WTC11 (cell line): ENCODE measurements at places on chromosomes 6 and 20.

DNA sequence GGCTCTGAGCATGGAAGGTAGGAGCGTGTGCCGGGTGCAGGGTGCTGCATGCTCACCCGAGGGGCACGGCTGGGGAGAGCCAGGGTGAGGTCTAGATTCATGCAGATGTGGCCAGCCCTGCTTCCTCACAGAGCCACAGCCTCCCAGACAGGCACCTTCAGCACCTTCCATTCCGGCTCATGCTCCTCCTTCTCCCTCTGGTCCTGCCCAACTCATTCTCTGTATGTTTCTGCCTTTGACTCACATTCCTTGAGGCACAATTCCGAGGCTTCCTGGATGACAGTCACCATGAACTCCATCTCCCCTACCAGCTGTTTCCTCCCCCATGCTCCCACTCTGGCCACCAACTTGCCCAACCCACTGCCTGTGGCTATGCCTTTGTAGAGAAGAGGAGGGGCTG is 35.4 kb downstream of the DACT2 start:
- DNase-seq: no peak
- H3K27me3 ChIP-seq: no peaks in the 10 kb centered on the region; the same call in 1 of the 2 replicates
- H3K36me3 ChIP-seq: no peaks in the 10 kb centered on the region
- H3K27ac ChIP-seq: no peak overlapping the region
- no peaks in the 10 kb centered on the region for H3K4me1 ChIP-seq

GRCh38 chr20:58497076-58497641 is 18.0 kb downstream of the APCDD1L start:
- DNase-seq: no peak
- H3K27me3 ChIP-seq: peaks cover 7% of the 10 kb centered on the region
- H3K4me3 ChIP-seq: no peak overlapping the region
- peaks cover 4% of the 10 kb centered on the region for H3K36me3 ChIP-seq
- H3K4me1 ChIP-seq: no peaks in the 10 kb centered on the region
- H3K27ac ChIP-seq: no peak overlapping the region; the same call in 1 of the 2 replicates

GRCh38 chr6:125919618-125920017 is 37.0 kb upstream of the HINT3 start:
- H3K27me3 ChIP-seq: no peaks in the 10 kb centered on the region
- no peak overlapping the region for H3K4me3 ChIP-seq
- H3K27ac ChIP-seq: no peak overlapping the region
- H3K4me1 ChIP-seq: peaks cover 24% of the 10 kb centered on the region

DNA sequence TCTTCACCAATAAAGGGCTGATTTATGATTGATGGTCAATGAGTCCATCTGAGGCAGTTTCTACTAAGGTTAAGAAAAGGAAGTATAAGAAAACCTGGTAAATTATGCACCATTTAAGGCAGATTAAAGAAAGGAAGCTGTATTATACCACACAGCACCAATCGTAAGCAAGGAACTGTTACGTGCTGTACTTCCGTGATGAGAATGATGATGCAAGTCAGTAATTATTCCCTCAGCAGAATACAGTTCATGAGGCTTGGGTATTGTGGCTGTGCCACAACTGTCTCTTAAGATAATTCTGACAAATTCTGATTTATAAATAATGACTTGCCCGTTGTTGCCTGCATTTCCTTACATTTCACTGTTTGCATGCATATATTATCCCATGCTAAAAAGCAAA is 699.0 kb downstream of the HDGFL1 start:
- H3K36me3 ChIP-seq: no peaks in the 10 kb centered on the region
- H3K4me3 ChIP-seq: no peak overlapping the region
- H3K27me3 ChIP-seq: no peaks in the 10 kb centered on the region

GRCh38 chr6:163667372-163668060 is 253.0 kb downstream of the QKI start:
- no peaks in the 10 kb centered on the region for H3K36me3 ChIP-seq
- H3K27ac ChIP-seq: no peak overlapping the region
- no peaks in the 10 kb centered on the region for H3K27me3 ChIP-seq

DNA sequence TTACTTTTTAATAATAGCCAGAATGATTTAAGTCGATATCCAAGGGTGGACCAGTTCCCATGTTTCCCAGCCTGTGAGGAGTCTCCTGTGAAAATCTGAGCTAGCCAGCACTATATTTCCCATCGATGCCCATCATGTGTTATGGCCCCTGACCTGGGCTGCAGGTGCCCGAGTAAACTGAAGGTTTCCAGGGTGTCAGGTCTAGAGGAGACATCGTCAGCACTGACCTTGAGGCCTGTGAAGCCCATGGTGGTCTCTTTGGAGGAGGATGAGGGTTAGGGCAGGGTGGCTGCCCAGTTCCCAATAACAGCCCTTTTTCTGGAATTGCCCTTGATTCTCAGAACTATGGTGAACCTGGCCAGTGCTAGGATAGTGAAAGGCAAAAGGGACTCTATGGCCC is 63.0 kb upstream of the TOP1 start:
- H3K27ac ChIP-seq: no peak overlapping the region
- no peak for DNase-seq
- H3K4me1 ChIP-seq: peaks cover 14% of the 10 kb centered on the region
- peaks cover 12% of the 10 kb centered on the region for H3K27me3 ChIP-seq
- H3K4me3 ChIP-seq: no peak overlapping the region

DNA sequence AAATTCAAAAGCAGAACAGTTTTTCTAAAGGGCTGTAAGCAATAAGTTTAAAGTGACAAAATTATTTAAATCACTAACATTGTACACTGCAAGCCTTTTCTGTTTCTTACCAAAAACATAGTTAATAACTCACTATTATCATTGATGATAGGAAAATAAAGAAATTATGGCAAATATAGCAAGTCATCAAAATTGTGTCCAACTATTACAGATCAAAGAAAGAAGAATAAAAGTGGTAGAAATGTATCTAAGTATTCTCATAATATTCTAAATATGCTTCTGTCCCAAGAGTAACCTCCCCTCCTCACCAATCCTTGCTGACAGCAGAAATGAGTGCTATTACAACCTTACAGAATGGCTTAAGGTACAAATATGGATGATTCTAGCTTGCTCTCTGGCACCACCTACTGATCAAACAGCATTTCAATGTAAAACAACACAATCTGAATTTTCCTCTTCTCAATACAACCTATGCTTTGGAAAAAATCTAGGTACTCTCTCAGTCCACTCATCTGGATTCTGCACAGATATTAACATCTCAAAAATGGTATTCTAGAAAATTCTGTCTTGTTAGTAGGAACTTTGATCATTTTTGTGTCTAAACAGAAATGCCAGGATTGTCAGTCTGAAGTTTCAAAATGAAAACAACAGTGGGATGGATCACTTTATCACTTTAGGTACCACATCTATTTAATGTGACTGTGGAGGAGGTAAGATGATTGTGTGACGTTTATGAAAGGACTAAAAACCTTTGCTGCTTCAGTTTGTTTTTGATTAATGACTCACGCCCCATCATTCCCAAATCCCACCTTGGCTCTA is 40.9 kb downstream of the ZFP64 start:
- no peaks in the 10 kb centered on the region for H3K27me3 ChIP-seq
- peaks cover 14% of the 10 kb centered on the region for H3K36me3 ChIP-seq
- no peaks in the 10 kb centered on the region for H3K4me1 ChIP-seq

GRCh38 chr6:125110056-125110455 is 43.5 kb upstream of the TPD52L1 start:
- no peak overlapping the region for H3K4me3 ChIP-seq
- no peak for DNase-seq
- H3K27me3 ChIP-seq: no peaks in the 10 kb centered on the region
- H3K36me3 ChIP-seq: peaks cover 35% of the 10 kb centered on the region
- no peak overlapping the region for H3K27ac ChIP-seq

DNA sequence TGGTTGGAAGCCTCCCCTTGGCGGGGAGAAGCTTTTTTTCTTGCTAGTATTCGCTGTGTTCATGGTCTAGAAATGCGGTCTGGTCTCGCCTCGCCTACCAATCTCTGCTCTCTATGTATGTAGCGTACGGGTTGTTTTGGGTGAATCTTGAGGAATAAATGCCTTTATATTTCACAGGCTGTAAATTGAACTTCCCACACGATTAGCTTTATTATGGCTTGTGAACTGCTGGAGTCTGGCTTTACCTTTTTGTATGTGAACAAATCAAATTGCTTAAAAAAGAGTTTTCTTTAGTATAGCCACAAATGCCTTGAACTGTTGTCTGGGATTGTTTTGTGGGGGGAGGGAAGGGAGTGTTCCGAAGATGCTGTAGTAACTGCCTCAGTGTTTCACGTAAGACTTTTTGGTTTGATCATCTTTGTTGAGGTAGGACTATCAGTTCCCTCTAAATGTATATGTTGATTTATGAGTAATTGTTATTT is 2.2 kb downstream of the INSM1 start:
- H3K4me3 ChIP-seq: peak overlapping the region; percentile 80
- no peak for DNase-seq
- H3K36me3 ChIP-seq: no peaks in the 10 kb centered on the region
- H3K27ac ChIP-seq: peak overlapping the region; percentile 17; the same call in 1 of the 2 replicates

DNA sequence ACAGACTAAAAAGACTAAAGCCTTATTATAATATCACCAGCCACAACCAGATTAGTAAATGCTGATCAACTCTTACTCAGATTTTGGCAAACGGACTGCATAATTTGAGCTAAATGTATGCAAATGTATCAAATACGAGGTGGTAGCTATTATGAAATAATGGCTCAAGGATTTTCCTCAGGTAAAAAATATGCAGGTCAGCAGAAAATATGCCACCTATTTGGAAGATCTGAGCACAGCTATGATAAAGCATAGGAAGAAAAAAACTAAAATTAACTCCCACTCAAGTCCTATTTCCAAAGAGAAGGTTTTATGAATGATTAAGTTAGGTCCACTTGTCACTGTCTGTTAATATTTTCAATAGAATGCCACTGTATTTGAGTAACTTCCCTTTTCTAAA is 22.4 kb downstream of the SYCP2 start:
- H3K27ac ChIP-seq: no peak overlapping the region
- H3K4me3 ChIP-seq: no peak overlapping the region
- H3K4me1 ChIP-seq: no peaks in the 10 kb centered on the region
- peaks cover 16% of the 10 kb centered on the region for H3K27me3 ChIP-seq
- DNase-seq: no peak
- no peaks in the 10 kb centered on the region for H3K36me3 ChIP-seq

DNA sequence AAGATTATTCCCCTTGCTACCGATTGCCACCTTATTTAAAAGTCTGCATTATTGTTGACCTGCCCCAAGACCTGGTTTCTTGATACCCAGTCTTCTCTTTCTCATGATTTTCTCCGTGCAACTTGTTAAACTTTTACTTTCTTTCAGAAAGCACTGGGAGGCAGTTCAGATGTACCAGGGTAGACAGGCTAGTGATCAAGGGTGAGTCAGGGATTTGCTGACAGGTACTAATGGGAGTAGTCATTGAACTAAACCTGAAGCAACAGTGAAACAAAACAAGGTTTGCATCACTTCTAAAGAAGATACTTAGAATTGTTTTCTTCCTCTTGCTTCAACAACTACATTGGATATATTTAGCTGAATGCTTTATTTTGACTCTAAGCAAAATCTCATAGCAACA is 124.4 kb downstream of the KCNQ5 start:
- H3K36me3 ChIP-seq: no peaks in the 10 kb centered on the region
- no peak overlapping the region for H3K4me3 ChIP-seq
- no peak for DNase-seq
- H3K4me1 ChIP-seq: peaks cover 24% of the 10 kb centered on the region

GRCh38 chr6:16061818-16062217 is 67.1 kb upstream of the MYLIP start:
- H3K27ac ChIP-seq: no peak overlapping the region
- H3K36me3 ChIP-seq: 0 out of 2 replicates have a peak, but pooled peaks cover 2% of the 10 kb centered on the region
- no peaks in the 10 kb centered on the region for H3K27me3 ChIP-seq
- DNase-seq: no peak

GRCh38 chr6:129795261-129795660 is 65.9 kb downstream of the TMEM244 start:
- H3K27me3 ChIP-seq: no peaks in the 10 kb centered on the region
- H3K27ac ChIP-seq: no peak overlapping the region
- H3K36me3 ChIP-seq: no peaks in the 10 kb centered on the region

- no peak overlapping the region for H3K4me3 ChIP-seq
- H3K27me3 ChIP-seq: peaks cover 2% of the 10 kb centered on the region; the same call in 1 of the 2 replicates
- no peak overlapping the region for H3K27ac ChIP-seq
- H3K4me1 ChIP-seq: peaks cover 22% of the 10 kb centered on the region
- H3K36me3 ChIP-seq: peaks cover 12% of the 10 kb centered on the region
- DNase-seq: no peak
These were observed 1111.4 kb upstream of the CITED2 start for GRCh38 chr6:140485740-140486449.

- no peaks in the 10 kb centered on the region; the same call in 1 of the 2 replicates for H3K27me3 ChIP-seq
- no peak overlapping the region for H3K27ac ChIP-seq
- no peak for DNase-seq
These were observed 552.4 kb downstream of the RFPL4B start for GRCh38 chr6:112899541-112899940.

GRCh38 chr20:62117362-62117646 is 5.0 kb upstream of the LSM14B start:
- H3K27me3 ChIP-seq: no peaks in the 10 kb centered on the region; the same call in 1 of the 2 replicates
- peaks cover 25% of the 10 kb centered on the region for H3K4me1 ChIP-seq
- no peak for DNase-seq

- H3K4me3 ChIP-seq: no peak overlapping the region
- DNase-seq: no peak
- peak overlapping the region; percentile 80 for H3K27ac ChIP-seq
- H3K4me1 ChIP-seq: peaks cover 60% of the 10 kb centered on the region
These were observed 147.1 kb downstream of the PRL start for GRCh38 chr6:22149501-22150367.

- no peak overlapping the region for H3K4me3 ChIP-seq
- no peaks in the 10 kb centered on the region for H3K27me3 ChIP-seq
- peaks cover 24% of the 10 kb centered on the region for H3K36me3 ChIP-seq
- H3K4me1 ChIP-seq: peaks cover 63% of the 10 kb centered on the region
- H3K27ac ChIP-seq: no peak overlapping the region
These were observed 13.7 kb downstream of the SLC22A23 start for GRCh38 chr6:3443221-3443515.

DNA sequence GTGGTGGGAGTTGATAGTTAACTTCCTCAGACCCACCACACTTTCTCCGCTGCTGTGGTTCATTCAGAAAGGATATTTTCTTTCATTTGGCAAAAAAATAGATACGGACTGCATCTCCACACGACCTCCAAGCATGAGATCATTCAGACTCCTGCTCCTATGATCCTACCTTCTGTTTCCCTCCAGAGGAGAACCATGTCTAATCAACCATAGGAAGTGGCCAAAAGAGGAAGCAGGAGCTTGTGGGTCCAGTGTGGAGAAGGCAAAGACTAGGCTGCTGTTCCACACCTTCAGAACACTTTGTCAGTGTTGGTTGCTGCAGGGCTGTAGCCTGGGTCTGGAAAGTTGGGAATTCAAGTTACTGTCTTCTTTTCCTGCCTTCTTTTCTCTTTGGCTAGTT is 10.6 kb upstream of the KIF13A start:
- peaks cover 5% of the 10 kb centered on the region for H3K4me1 ChIP-seq
- H3K36me3 ChIP-seq: no peaks in the 10 kb centered on the region
- no peak for DNase-seq
- no peak overlapping the region for H3K27ac ChIP-seq
- no peak overlapping the region for H3K4me3 ChIP-seq

- H3K4me1 ChIP-seq: peaks cover 10% of the 10 kb centered on the region
- peak overlapping the region; percentile 38 for H3K27ac ChIP-seq
- H3K4me3 ChIP-seq: no peak overlapping the region
- H3K36me3 ChIP-seq: peaks cover 9% of the 10 kb centered on the region
These were observed 33.1 kb upstream of the TMEM30A start for GRCh38 chr6:75317503-75318206.

GRCh38 chr20:46268131-46268614 is 40.1 kb downstream of the CDH22 start:
- no peak overlapping the region for H3K4me3 ChIP-seq
- no peaks in the 10 kb centered on the region for H3K36me3 ChIP-seq
- H3K27ac ChIP-seq: no peak overlapping the region
- 0 out of 2 replicates have a peak, but pooled peaks cover 3% of the 10 kb centered on the region for H3K4me1 ChIP-seq
